ENCODE measurements at places on chromosomes 11 and 22.

DNA sequence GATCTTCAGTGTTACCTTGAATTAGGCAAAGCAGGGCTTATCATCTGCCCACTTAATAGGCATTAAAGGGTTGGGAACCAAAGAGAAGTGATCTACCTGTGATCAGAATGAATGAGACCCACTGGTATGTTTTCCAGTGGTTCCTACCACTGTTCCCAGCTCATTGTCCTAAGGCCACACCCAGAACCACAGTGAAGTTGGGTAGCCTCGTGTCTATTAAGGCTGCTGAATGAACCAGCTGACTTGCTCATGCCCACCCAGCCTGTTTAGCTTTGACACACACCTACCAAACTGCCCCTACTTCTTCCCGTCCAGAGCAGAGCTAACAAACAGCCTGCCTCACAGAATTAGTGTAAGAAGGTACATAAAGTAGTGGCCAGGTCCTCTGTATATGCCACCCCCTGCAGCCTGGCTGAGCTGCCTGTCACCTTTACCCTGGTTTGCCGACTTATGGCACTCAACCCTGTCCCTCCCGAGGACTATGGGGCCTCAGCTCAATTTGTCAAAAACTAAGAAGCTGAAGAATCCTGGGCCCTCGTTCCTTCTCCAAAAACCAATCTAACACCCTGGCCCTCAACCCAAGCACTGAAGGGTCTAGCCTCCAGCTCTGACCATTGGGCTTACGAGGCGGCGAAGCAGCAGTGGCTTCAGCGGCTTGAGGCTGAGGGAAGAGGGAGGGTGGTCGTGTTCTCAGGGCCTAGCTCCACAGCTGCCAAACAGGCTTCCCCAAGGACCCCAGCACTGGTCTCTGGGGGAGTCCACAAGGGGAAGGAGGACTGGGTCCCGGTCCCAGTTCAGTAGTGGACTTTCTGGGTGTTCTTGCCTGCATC, 9.8 kb downstream of the UCP2 start:
- no peak for DNase-seq

- no peak for DNase-seq
Observed at GRCh38 chr11:130247319-130247718, 67.4 kb downstream of the ZBTB44 start.

DNA sequence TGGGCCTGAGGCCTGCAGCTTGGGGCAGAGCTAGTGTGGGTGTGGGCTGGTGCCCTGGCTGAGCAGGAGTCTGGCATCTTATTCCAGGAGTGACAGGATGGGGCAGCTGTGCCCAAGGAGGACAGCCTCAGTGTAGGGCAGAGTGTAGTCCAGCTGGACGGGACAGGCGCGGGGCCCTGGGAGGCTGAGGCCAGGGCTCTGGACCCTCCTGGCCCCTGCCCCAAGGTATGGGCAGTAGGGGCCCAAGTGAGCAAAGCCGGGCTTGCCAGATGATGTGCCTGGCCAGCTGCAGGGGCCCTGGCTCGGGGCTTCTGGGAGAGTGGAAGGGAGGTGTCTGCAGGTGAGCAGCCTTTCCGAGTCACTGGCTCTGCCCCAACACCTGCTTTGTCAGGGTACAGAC, 1190.9 kb downstream of the BRD1 start:
- DNase-seq: no peak

GRCh38 chr11:115530752-115531151, 26.5 kb upstream of the CADM1 start:
- DNase-seq: no peak

- DNase-seq: no peak
Observed at GRCh38 chr11:33731723-33732531, 4.3 kb downstream of the CD59 start.

DNA sequence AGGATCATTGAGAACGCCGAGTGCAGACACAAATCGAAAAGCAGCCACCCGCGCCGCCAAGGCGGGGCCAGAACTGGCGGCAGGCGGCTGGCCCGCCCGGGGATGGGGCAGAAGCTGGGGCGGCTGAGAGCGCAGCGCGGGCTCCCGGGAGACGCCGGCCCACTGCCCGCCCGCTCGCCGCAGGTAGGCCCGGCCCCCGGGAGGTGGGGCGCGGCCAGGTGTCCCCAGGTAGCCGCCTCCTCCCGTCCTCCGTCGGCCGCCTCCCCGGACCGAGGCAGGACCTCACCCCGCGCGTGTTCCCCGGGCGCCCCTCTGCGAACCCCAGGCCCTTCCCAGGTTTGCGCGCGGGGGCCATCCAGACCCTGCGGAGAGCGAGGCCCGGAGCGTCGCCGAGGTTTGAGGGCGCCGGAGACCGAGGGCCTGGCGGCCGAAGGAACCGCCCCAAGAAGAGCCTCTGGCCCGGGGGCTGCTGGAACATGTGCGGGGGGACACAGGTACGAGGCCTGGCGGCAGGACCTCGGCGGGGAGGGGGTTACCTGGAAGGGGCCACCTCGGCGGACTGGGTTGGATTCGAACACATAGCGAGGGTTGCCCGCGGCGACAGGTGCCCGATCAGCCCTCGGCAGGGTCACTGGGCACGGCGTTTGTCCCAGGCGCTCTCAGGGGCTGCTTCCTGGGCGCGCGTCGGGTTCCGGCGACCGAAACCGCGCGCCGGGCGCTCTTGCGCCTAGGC, at the start of gene PRRG4:
Gene PRRG4 (plus strand): TSS at position 248 of the 733 bp plus-strand sequence. CDS start 603 bp downstream, outside the sequence.
- DNase-seq: no peak

DNA sequence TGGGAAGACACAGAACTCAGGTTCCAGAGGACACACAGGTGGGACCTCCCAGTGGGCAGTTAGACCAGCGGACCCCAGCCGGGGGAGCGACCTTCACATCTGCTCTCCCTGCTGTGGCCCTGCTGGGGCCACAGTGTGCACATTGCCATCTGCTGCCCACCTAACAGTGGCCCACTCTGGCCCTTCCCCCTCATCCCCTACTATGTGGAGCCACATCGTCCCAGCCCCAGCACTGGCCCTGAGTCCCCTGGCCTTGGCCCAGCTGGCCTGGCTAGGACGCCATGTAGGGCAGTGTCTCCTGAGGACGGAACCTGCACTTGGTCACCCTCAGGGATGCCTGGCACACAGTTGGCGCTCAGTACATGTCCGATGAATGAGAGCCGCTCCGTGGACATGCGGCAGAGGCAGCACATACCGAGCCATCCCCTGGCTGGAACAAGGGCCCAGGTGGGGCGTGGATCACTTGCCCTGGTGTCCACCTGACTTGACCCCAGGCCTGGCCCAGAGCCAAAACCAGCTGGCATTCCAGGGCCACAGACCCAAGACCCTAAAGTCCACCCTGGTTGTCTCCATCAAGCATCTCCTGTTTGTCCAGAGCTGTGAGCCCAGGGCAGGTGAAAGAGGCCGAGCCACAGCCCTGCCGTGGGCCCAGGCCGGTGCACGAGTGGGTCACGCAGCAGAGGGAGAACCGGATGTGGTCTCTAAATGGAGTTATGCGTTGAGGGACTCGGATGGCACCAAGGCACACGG, 93.1 kb upstream of the FGF3 start:
- DNase-seq: no peak

GRCh38 chr11:76074148-76075095, 131.9 kb downstream of the WNT11 start:
- no peak for DNase-seq

DNA sequence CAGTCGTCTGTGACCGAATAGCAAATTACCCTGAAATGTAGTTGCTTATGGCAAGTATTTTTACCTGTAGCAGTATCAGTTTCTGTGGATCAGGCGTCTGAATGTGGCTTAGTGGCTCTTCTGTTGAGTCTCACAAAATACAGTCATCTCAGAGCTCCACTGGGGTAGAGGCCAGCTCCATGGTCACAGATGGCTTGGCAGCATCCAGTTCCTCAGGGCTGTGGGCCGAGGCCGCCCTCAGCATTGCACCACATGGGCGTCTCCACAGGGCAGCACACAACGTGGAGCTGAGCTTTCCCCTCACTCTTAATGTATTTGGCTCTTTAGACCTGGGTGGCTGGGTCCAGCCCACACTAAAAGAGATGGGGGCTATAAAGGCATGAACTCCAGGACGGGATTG, 57.8 kb downstream of the SBF1 start:
- no peak for DNase-seq

DNA sequence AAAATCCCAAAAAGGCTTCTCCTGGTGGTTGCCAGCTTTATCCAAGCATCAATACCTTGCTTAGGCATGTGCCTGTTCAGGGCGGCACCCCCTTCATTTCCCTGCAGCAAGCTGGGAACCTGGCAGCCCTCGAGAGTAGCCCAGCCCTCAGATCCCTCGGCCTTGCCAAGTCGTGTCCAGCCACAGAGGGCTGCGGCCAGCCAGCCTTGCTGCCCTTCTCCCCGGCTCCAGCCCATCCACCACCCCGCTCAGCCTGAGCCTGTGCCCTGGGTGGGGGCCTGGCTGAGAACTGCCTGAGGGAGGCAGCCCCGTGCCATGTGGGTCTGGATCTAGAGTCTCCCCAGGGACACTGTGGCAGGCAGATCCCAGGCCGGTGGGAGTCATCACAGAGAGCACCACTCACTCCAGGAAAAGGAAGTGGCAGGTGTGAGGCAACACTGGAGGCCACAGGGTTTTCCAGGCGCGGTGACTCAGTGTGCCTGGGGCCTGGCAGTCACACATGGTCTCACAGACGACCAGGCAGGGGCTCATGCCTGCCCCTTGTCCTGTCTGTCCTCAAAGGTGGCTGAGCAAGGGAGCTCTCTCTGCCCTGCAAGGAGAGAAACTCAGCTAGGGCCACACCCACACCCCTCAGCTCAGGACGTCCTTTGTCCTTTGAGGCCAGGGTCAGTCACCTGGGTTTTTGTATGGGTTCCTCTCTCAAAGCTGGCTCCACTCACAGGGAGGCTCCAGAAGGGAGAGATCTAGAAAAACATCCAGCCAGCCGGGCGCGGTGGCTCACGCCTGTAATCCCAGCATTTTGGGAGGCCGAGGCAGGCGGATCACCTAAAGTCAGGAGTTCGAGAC, 12.2 kb upstream of the CDC42BPG start:
- peak; percentile 84 for DNase-seq

DNA sequence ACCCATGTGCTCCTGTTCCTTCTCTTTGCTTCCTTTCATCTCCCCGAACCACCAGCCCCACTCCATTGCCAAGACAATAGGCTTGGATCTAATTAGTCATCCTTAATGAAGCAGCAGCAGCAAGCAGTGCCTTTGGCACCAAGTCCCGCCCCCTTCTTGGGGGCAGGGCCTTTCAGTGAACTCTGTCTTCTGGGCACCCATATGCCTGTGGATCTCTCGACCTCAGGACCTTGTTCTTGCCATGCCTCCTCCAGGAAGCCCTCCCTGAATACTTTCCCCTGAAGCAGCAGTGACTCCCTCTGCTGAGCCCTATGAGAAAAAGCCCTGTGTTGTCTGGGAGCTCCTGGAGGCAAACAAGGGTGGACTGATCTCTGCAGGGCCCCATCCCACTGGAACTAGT, 32.1 kb downstream of the ARHGEF17 start:
- no peak for DNase-seq

DNA sequence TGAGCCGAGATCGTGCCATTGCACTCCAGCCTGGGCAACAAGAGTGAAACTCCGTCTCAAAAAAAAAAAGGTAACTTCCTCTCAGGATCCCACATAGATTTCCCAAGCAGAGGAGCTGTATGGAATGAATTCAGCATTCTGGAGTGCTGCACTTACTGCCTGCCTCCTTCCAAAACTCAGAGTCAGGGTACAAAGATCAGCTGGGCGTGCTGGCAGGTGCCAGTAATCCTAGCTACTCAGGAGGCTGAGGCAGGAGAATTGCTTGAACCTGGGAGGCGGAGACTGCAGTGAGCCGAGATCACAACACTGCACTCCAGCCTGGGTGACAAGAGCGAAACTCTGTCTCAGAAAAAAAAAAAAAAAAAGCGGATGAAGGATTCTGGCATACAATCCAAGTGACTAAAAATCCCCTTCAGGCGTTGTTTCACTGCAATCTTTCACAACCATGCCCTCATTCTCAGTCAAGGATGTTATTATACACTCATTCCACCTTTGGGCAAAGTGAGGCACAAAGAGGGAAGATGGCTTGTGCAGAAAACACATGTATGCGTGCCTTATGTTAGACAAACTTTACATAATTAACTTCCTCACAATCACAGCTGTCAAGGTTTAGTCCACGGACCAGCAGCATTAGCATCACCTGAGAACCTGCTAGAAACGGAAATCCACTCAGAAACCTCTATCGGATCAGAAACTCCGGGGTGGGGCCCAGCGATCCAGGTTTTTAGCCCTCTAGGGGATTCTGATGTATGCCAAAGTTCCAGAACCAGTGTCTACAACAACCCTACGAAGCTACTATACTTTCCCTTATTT, 1.1 kb upstream of the NOL12 start:
- no peak for DNase-seq

DNA sequence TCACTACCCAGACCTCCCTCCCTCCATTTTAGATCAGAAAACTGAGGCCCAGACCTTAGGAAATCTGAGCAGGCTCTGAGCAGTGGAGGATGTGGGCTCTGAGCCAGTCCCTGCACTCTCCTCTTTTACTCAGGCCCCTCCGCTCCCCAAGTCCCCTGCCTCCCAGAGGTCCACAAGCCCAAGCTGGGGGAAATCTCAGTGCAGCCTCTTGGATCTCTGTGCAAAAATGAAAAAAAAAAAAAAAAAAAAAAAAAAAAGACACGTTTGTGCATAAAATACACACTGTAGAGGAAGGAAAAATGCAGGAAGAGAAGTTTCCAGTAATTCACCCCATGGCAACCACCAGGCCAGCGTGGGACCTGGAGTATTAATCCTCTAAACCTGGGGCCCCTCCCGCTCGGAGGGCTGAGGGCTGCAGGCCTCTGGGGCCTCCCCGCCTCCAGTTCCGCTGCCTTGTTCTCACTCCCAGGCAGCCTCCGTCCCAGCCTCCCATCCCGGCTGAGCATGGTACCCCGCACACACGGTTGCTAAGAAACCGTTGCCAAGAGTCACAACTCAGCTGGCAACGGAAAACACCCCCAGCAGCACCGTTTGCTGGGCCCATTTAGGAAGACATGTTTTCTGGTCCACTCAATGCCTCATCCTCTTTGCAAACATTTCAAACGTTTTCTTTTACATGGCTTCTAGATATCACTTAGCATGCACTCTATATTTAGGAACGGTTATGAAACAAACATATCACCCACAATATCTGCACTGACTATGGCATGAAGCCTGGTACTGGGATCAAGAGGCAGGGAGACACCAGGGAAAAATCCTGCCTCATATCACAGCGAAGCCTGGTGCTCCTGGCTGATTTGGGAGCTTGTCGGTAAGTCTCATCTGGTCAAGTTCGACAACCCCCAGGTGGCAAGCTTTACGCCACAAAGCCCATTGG, 227.5 kb downstream of the CTTN start:
- DNase-seq: no peak

DNA sequence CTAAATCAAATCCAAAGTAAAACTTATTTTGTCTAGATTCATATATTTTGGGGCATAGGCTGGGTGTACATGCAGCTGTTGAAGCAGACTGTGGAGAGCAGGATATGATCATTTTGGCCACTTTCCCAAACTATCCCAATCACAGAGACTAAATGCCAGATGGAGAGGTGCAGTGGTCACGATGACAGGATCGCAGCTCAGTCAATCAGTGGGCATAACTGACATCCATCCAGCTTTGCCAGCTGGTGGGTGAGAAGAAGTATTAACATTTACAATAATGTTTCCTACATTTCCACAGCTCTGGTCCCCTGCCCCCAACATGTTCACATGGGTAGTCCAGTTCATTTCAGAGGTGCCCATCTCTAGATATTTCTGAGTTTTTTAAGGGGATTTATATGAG, 255.5 kb upstream of the SESN3 start:
- no peak for DNase-seq

Measured in GM04504 (cell line).